ENCODE measurements at places on chromosomes 12 and 14. TPM values are rescaled to one million over a fixed set of nuclear protein-coding genes. Genes with fewer than 3 reads are reported as not detected.

Gene LTB4R
- total RNA-seq, result 4.3 TPM

Gene E2F7
- 6.3 TPM for total RNA-seq

Gene NOS1
- 0.70 TPM for total RNA-seq

Gene HOXC12
- not detected for total RNA-seq

Gene PDE3A
- 2.8 TPM for total RNA-seq

Gene CIROP
- not detected for total RNA-seq

Gene TEAD4
- 40.2 TPM for total RNA-seq

Gene TMEM119
- 0.06 TPM for total RNA-seq

Gene P2RX2
- total RNA-seq, result not detected

Gene TAS2R20
- total RNA-seq, result not detected

Gene CLEC4C
- total RNA-seq, result not detected

Gene P2RX7
- total RNA-seq, result not detected

Gene SERPINA3
- total RNA-seq, result 12.6 TPM

Gene ARHGEF40
- total RNA-seq, result 7.7 TPM

Gene NEDD8
- 527 TPM for total RNA-seq

Gene CD163L1
- 0.23 TPM for total RNA-seq
